A549 treated with GW870086 at 1 μM for 4 hours (cell line): ENCODE measurements at places on chromosomes 2 and 18. TPM values are rescaled to one million over a fixed set of nuclear protein-coding genes. Genes with fewer than 3 reads are reported as not detected.

Gene IL1RL1
- total RNA-seq: 0.53 to 1.4 TPM (median 0.83 TPM) in 5 replicates

Gene FSHR
- not detected in 5 replicates for total RNA-seq

Gene IL36RN
- total RNA-seq: 0.05 to 0.08 TPM (median 0.05 TPM) in 3 of 5 replicates, not detected in the others

Gene C2orf15
- total RNA-seq: 0.25 to 0.71 TPM (median 0.47 TPM) in 5 replicates

Gene IL1F10
- total RNA-seq: not detected in 5 replicates

Gene TOGARAM2
- 0.09 to 0.28 TPM (median 0.19 TPM) in 5 replicates for total RNA-seq

Gene OR6B2
- not detected in 5 replicates for total RNA-seq

Gene RFTN2
- not detected in 5 replicates for total RNA-seq

Gene TTC31
- total RNA-seq: 13.3 to 18.3 TPM (median 16.5 TPM) in 5 replicates

Gene CREG2
- 7.5 to 16.5 TPM (median 13.6 TPM) in 5 replicates for total RNA-seq

Gene CYS1
- total RNA-seq: 1.2 to 1.5 TPM (median 1.3 TPM) in 5 replicates

Gene FKBP7
- 7.9 to 11.9 TPM (median 9.7 TPM) in 5 replicates for total RNA-seq

Gene AQP12A
- not detected in 5 replicates for total RNA-seq

Gene MAB21L4
- total RNA-seq: 0.26 to 0.49 TPM (median 0.37 TPM) in 5 replicates

Gene SRD5A2
- 0.02 to 0.06 TPM (median 0.05 TPM) in 4 of 5 replicates, not detected in the other for total RNA-seq

Gene ASTL
- total RNA-seq: not detected in 5 replicates

Gene SLC14A1
- total RNA-seq: not detected in 5 replicates

Gene BMP10
- not detected in 5 replicates for total RNA-seq

Gene XIRP2
- not detected in 5 replicates for total RNA-seq

Gene DGUOK
- 153 to 176 TPM (median 165 TPM) in 5 replicates for total RNA-seq

Gene STEAP3
- total RNA-seq: 52.3 to 66.5 TPM (median 62.4 TPM) in 5 replicates

Gene MC2R
- not detected in 5 replicates for total RNA-seq

Gene PNKD
- total RNA-seq: 65.3 to 73.6 TPM (median 72.8 TPM) in 5 replicates

Gene ACTG2
- 0.29 to 0.47 TPM (median 0.37 TPM) in 4 of 5 replicates, not detected in the other for total RNA-seq

Gene SERPINB10
- total RNA-seq: not detected in 5 replicates

Gene POTEC
- not detected in 5 replicates for total RNA-seq

Gene TGOLN2
- 82.0 to 110 TPM (median 102 TPM) in 5 replicates for total RNA-seq

Gene ZNF2
- 2.6 to 4.5 TPM (median 3.4 TPM) in 5 replicates for total RNA-seq

Gene KIAA2012
- total RNA-seq: not detected in 5 replicates

Gene RUFY4
- 0.23 TPM in 1 of 5 replicates, not detected in the others for total RNA-seq

Gene C18orf32
- total RNA-seq: 17.0 to 26.6 TPM (median 20.4 TPM) in 5 replicates

Gene MPP4
- 0.07 to 0.14 TPM (median 0.13 TPM) in 3 of 5 replicates, not detected in the others for total RNA-seq

Gene STPG4
- not detected in 5 replicates for total RNA-seq

Gene DPP4
- 0.69 to 1.3 TPM (median 0.76 TPM) in 5 replicates for total RNA-seq

Gene RAD51AP2
- not detected in 5 replicates for total RNA-seq

Gene TTC39C
- 15.4 to 18.8 TPM (median 18.0 TPM) in 5 replicates for total RNA-seq

Gene KRTCAP3
- total RNA-seq: 0.39 to 0.90 TPM (median 0.85 TPM) in 5 replicates

Gene EFHD1
- 3.3 to 4.9 TPM (median 3.6 TPM) in 5 replicates for total RNA-seq

Gene CERS6
- 13.4 to 18.7 TPM (median 17.1 TPM) in 5 replicates for total RNA-seq

Gene TRABD2A
- total RNA-seq: 8.4 to 13.6 TPM (median 13.4 TPM) in 5 replicates

Gene CIDEA
- total RNA-seq: not detected in 5 replicates

Gene HAAO
- not detected in 5 replicates for total RNA-seq

Gene SMYD1
- not detected in 5 replicates for total RNA-seq

Gene CHRNA1
- not detected in 5 replicates for total RNA-seq

Gene SFT2D3
- total RNA-seq: 4.5 to 6.8 TPM (median 5.9 TPM) in 5 replicates

Gene FAM210A
- 20.9 to 25.4 TPM (median 23.1 TPM) in 5 replicates for total RNA-seq

Gene IL1B
- total RNA-seq: 0.13 to 0.22 TPM (median 0.14 TPM) in 5 replicates

Gene TIGD1
- 4.6 to 5.2 TPM (median 4.9 TPM) in 5 replicates for total RNA-seq

Gene RHBDD1
- total RNA-seq: 7.9 to 10.5 TPM (median 8.2 TPM) in 5 replicates

Gene CPS1
- 9.2 to 12.1 TPM (median 10.4 TPM) in 5 replicates for total RNA-seq

Gene TUBA3E
- 0.29 to 0.83 TPM (median 0.62 TPM) in 5 replicates for total RNA-seq

Gene SLC5A6
- 63.5 to 74.6 TPM (median 69.6 TPM) in 5 replicates for total RNA-seq

Gene CCDC178
- total RNA-seq: not detected in 5 replicates

Gene TEX44
- not detected in 5 replicates for total RNA-seq
